SK-MEL-5 (cell line): ENCODE measurements at places on chromosomes 11 and 22. TPM values are rescaled to one million over a fixed set of nuclear protein-coding genes. Genes with fewer than 3 reads are reported as not detected.

DNA sequence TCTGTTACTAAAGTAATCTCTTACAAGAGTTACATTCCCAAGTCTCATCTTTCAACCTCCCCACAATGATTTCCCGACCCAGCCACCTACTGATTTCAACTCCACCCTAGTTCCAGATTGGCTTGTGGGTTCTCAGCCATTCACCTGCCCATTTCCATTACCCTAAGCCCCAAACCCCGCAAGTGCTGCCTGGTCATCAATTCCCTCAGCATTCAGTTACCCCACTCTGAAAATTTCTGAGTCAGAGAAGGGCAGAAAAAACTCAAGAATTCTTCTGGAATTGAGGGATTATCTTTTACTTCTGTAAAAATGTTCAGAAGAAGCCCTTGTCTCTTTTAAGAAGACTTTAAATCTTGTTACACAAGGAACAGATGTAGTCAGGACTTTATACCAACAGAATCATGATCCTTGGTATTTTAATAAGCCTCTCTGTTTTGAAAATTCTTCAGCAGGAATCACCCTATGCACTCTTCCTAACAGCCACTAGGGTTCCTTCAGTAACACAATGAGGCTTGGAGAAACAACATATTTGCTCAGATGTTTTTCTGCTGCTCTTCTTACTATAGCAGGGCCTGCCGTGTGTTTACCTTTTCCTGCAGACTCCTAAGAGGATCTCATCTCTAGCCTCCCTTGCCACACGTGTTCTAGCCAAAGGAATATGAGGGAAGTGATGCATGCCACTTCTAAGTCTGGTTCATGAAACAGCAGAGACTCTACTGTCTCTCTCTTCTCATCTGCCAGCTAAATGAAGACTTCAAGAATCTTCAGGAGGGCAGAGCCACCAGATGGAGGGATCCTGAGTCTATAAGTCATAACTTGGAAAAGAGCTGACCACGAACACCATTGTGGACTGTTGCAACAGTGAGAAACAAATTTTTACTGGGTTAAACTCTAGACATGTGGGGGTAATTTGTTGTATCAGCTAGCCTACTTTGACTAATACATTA is 29.3 kb upstream of the PAMR1 start:
- peak; percentile 4 for DNase-seq

DNA sequence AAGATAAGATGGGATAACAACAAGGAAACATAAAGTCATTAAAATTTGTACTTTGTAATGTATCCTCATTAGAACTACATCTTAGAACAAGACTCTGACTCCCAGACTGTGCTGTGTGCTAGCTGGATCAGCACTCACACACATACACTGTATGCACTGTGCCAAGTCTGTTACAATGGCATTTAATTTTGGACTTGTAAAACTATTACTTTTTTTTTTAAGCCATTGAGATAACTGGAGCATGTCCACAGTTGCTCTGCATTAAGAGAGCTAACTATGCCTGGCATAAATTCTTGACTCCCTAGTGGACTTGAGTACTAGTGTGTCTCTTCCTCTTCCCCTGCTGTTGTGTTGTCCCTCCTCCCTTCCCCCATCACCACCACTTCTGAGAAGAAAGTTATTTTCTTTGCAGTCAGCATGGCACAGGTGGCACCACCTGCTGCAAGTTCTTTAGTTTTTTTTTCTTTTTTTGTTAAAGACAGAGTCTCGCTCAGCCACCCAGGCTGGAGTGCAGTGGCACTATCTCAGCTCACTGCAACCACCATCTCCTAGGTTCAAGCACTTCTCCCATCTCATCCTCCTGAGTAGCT is 268.6 kb downstream of the TMEM135 start:
- DNase-seq, result no peak

DNA sequence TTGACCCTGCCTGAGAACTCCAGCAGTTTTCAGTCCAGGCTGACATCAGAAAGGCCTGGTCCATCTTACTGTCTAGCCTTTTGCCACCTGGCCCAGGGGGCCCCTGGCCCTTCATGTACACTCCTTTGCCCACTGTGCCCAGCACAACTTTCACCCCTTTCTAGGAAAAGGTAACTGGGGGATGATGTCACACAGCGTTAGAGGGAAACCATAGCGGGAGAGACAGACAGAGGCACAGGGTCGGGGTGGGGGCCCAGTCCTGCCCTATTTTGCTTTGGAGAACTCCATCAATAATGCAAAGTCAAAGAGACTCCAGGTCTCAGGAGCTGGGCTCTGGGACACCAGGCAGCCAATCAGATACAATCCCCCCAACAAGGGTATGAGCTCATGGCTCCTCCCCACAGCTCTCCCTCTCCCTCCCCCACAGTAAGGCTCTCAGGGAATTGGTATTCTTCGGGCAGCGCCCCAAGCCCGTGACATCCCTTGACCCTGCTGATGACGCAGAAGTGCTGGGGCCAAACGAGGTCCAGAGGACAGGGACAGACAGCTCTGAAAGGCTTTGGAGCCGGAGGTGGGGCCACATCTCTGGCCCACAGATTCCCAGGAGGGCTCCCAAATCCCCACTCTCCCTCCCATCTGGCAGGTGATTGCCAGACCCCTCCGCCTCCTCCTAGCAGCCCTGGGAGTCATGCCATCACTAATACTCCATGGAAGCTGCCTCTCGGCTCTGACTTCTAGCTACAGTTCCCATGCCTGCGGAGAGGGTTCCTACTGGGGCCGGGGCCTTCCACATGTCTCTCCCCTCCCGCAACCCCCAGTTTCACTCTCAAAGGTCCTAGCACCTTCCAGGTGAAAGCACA is 5.9 kb downstream of the USP2 start:
- DNase-seq, result no peak

GRCh38 chr22:46058091-46058420 is 81.1 kb upstream of the WNT7B start:
- no peak for DNase-seq

GRCh38 chr22:42269432-42270175 is 849 bp downstream of the TCF20 start:
- peak; percentile 44 for DNase-seq

DNA sequence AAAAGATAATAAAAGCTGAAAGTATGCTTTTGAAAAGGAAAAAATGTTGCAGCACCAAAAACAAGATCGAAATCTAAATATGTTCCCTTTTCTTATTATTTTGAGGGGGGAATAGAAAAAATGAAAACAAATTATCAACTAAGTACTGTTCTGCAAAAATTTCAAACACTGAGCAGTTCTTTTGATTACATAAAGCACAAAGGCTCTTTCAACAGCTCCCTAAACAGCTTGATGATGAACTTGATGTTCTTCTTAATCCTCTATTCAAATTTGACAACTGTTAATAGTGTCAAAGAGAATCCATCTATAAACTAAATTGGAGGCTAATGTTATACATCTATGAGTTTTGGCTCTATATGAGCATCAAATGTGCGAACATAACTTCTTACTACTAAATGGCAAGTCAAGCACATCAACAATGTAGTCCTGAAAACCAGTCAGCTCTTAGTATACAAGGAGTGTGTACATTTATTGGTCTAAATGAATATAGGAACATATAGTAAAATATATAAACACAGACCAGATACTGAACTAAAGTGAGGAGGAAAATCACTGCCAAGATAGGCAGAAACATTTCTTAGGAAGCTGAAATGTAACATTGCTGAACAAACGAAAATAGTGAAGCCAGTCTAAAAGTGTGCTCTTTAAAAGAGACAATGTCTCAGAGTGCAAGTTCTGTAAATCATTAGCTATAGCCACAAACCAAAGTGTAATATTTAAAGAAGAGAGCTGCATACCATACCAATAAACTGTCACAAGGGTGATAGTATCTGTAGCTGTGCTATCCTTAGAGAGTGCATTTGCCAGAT is 94.3 kb downstream of the SOX6 start:
- DNase-seq, result no peak

- no peak for DNase-seq
Observed at GRCh38 chr22:50581031-50581949, 1.4 kb downstream of the CHKB start.

- no peak for DNase-seq
Observed at GRCh38 chr11:102833731-102834130, 9.7 kb downstream of the MMP3 start.

GRCh38 chr11:46916286-46917108 is 1.9 kb downstream of the LRP4 start:
- peak; percentile 61 for DNase-seq

The CFL1 gene
- total RNA-seq, result 941 and 972 TPM in 2 replicates

The OR10D3 gene
- total RNA-seq, result not detected in 2 replicates

The FAM227A gene
- 1.2 and 1.8 TPM in 2 replicates for total RNA-seq

The CDC42BPG gene
- 1.1 and 1.6 TPM in 2 replicates for total RNA-seq

The IL18BP gene
- total RNA-seq, result 1.6 and 2.6 TPM in 2 replicates

The USP2 gene
- total RNA-seq, result 0.37 and 0.40 TPM in 2 replicates

The C11orf87 gene
- not detected in 2 replicates for total RNA-seq
